ENCODE measurements at places on chromosomes 2 and 18.

GRCh38 chr18:12839057-12839525, 44.9 kb downstream of the PTPN2 start:
- no peak for DNase-seq

GRCh38 chr2:4424153-4424552, 720.8 kb downstream of the DCDC2C start:
- DNase-seq, result no peak

DNA sequence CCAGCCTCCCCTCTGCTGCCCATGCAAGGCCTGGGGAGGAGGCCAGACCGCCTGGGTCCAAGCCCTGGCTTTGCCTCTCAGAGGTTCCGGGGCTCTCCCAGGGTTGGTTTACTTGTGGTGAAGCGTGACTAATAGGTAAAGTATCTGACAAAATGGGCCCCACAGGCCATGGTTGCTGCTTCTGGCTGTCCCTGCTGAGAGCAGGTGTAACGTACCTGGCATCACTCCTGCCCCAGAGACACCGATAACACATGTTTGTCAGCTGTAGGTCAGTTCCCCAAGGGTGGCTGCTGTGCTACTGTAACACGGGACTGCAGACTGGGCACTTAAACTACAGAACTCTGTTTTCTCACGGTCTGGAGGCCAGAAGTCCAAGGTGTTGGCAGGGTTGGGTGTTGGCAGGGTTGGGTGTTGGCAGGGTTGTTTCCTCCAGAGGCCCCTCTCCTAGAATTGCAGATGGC, 34.1 kb downstream of the ODC1 start:
- no peak for DNase-seq

DNA sequence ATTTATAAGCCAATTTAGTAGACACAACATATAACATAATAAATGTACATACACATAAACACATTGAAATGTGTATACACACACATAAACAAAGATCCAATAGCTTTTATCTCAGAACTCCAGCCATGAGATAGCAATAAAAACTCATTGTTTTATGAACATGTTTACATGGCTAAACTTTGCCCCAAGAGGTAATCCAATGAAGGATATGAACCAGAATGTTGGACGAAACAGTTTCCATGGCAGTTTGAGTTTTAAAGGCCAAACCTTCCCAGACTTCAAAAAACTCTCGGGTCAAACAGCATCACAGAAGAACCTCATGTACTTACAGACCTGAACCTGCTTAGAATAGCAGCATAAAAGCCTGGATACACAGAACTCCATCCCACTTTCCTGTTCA, 97.2 kb upstream of the WDR75 start:
- DNase-seq, result no peak

GRCh38 chr2:71796174-71796593, 342.8 kb downstream of the DYSF start:
- no peak for DNase-seq

GRCh38 chr18:22398464-22398863, 19.3 kb downstream of the CTAGE1 start:
- DNase-seq, result no peak

GRCh38 chr2:53028225-53028624, 739.4 kb upstream of the CHAC2 start:
- no peak for DNase-seq

DNA sequence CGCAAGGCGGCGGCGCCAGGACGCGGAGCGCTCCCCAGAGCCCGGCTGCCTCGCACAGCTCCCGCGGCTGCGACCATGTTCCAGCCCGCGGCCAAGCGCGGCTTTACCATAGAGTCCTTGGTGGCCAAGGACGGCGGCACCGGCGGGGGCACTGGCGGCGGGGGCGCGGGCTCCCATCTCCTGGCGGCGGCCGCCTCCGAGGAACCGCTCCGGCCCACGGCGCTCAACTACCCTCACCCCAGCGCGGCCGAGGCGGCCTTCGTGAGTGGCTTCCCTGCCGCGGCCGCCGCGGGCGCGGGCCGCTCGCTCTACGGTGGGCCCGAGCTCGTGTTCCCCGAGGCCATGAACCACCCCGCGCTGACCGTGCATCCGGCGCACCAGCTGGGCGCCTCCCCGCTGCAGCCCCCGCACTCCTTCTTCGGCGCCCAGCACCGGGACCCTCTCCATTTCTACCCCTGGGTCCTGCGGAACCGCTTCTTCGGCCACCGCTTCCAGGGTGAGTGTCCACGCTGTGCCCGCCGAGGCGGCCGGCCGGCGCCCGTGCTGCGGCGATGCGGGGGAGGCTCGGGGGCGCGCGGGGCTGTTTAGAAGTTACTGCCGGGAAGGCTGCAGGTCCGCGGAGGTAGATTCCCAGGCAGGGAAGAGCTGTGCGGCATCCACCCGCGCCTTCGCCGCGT, 696 bp downstream of the EMX1 start:
- DNase-seq, result no peak

- peak; percentile 24 for DNase-seq
Observed at GRCh38 chr2:28080911-28081310, 190.4 kb downstream of the BABAM2 start.

DNA sequence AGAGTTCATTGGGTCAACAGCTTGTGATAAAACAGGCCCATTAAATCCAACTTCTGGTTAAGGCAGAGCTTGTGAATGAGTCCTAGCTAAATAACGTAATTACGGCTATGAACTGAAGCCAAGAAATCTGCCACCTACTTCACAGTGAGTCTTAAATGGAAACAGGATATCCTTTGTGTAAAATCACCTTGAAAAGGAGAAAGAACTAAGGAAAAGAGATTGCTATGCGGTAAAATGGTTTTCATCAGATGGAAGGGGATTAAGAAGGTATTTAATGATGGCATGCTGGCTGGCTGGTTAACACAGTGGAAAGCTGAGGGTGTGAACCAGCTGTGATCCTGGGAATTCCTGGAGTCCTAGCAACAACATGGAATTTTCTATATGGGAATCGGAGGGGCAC, 156.6 kb downstream of the DOK6 start:
- no peak for DNase-seq

- DNase-seq, result no peak
Observed at GRCh38 chr18:12072996-12073395, 20.6 kb upstream of the ANKRD62 start.

- DNase-seq, result no peak
Observed at GRCh38 chr18:75121266-75121665, 87.7 kb downstream of the PTGR3 start.

GRCh38 chr2:204274991-204275390, 270.3 kb upstream of the PARD3B start:
- DNase-seq, result no peak

DNA sequence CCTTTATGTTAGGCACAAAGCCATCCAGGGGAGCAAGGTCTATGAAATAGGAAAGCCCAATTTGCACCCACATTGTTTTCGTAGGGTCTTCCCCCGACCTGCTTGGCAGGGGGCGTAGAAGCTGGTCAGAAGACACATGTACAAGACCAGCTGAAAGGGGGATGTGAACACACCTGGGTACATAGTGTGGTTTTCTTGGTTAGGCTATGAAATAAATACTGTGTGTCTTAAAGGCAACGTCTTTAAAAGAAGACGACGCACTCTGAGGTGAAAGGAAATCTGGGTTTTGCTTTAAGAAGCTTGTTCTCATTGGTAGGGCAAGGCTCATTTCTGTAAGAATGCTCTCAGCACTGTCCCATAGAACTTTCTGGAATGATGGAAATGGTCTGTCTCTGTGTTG, 60.0 kb upstream of the KLF7 start:
- no peak for DNase-seq

DNA sequence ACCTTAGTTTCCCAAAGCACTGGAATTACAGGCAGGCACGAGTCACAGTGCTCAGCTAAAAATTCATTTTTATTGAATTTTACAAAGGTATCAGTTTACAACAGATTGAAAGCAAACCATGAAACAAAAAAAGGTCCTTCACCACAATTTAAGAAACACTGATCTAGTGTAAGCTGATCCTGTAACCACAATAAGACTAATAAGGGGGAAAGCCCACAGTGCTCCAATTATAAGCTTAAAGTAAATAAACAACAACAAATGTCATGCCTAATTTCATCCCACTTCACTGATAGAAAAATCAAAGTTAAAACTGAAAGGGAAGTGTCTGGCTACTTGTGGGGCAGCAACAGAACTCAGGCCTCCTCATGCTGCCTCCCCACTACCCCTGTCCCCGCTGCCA, 49.2 kb downstream of the ICA1L start:
- no peak for DNase-seq

DNA sequence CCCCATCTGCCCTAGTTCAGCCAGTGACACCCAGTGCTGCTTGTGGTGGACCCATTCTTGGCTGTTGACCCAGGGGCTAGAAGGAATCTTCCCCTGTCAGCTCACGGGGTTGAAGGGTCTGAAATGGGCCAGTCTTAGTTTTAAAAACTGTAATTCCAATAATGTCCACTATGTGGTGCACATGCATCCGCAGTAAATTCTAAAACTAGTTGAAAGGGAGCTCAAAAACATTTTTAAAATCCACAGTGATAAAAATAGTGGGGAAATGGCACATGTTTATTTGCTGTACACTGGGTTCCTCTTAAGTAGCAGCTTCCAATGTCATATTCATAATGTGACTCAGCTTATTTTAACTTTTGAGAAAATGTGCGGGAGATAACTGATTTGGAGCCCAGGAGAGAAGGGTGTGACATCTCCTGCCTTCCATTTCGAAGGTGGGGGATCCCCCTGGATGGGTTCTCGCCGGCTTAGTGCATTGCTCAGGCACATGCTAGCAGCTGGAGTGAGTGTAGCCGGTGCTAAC, 32.8 kb downstream of the GRHL1 start:
- peak; percentile 15 for DNase-seq

- DNase-seq, result peak; percentile 73
Observed at GRCh38 chr2:135709992-135710391, 31.7 kb upstream of the UBXN4 start.

- DNase-seq, result no peak
Observed at GRCh38 chr2:18047896-18048657, 169.6 kb downstream of the KCNS3 start.

DNA sequence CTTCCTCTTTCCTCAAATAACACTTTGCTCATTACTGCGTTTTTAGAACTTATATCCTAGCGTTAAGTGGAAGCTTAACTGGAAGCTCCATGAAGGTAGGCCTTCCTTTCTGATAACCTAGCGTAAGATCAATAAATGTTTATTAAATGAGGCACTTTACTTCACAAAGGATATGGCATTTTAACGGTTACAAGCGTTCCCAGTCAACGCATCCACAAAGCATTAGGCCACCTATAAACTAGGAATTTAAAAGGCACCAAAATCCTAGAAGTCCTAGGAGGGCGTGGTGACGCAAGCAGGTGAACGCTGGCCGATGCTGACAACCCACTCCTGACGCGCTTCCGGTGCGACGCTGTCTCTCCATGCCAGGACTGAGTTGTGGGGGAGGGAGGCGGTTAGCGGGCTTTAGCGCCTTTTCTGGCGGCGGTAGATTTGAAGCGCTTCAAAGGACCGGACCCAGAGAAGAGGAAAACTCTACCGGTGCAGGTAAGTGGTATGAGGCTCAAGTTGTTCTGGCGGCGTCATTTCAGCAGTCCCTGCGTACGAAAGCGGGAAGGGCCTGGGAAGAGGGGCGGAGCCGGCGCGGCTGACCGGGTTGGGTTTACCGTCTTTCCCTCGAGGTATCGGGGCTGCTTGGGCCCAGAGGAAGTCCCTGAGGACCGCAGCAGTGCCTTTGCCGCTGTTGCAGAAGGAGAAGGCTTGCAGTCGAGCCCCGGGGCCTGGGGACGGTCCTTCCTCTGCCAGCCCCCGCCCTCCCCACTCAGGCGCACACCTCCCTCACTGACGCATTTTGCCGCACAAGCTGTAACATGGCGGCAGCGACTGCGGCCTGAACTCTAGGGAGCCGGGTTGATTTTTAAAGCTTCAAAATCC, at the start of gene PPIG:
Gene PPIG, plus strand, starts transcription at position 347 of the 873 bp plus-strand sequence. CDS start 19,691 bp downstream, outside the sequence.
- peak; percentile 89 for DNase-seq

DNA sequence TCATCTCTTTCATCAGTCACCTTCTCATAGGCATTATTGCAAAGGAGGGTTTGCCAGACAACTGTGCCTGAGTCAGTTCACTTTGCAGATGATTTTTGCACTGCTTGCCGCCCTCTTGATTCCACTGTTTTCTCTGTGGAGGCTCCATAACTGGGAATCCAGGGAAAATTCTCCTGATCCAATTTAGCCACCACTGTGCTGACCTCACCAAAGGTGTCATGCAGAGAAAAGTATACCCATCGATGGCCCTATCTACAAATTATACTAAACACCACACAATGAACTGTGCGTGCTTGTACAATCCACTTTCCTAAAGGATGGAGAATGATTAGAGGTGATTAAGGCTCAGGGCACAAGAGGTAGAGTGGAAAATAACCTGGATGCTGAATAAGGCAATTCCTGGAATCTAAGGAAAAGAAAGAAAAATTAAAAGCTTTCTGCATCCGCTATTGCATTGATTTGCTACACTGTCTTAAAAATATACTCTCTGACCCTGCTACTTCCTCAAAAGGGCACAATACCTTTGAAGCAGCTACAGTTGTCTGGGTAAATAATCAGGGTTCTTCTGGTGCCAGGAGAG, 409.4 kb downstream of the RIT2 start:
- no peak for DNase-seq

DNA sequence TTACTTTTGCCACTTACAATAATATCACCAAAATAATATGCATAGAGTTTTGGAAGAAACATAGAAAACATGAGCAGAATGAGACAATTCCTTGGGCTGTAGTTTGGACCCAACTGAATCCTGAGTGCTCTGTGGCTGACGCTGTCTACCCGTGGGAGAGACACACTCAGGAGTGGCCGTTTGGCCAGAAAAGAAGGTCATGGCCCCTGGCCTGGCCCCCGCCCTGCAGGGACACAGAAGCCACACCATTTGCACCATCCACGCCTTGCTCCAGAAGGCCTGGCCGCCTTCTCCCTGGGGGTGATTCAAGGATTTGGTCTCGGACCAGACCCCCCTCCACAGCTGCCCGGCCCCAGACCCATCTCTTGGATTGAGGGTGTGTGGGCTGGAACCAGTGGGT, 6.4 kb upstream of the D2HGDH start:
- no peak for DNase-seq

DNA sequence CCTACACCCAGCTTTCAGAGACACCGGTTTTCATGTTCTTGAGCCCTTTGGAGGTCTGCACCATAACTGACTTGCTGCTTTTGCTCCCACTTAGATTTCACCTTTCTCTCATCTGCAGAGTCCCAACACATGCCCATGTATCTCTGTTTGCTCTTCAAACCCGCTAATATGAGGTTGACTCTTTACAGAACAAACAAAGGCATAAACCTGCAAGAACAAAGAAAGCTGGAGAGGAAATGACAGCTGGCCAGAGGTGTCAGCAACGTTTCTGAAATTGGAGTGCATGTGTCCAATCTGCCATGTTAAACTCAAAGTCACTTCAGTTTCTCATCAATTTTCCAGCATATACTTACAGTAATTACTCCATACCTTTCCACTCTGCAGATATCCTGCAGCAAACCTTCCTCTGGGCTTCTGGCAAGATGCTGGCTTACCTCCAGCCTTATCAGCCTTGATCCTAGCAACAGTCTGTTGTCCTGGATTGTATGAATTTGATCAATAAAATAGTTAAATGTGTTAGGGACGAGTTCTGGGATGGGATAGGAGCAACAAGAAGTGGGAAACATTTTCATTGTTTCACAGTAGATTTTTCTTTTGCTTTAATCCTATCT, 157.4 kb downstream of the FHOD3 start:
- DNase-seq, result no peak
